ENCODE measurements at places on chromosomes 12 and 14. TPM values are rescaled to one million over a fixed set of nuclear protein-coding genes. Genes with fewer than 3 reads are reported as not detected.

GRCh38 chr12:96471368-96472050, 17.9 kb upstream of the CFAP54 start:
- DNase-seq: no peak

DNA sequence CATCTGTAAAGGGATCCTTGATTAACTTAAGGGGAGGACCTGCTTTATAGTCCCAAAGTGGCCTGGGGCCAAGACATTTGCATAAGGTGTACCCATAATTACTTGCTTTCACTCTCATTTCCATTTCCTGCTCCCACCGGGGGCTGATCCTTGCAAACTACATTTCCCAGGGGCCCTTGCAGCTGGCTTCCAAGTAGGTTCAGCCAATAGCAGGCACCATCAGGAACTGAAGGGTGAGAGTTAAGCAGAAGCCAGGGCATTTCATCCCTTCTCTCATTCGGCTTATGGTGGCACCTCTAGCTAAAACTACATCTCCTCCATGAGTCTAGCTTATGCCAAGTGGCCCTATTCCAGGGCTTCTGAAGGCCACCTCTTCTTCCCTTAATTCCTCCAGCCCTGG, 88.8 kb downstream of the CCDC60 start:
- DNase-seq: no peak

- DNase-seq: no peak
These were observed 88.1 kb upstream of the PTPRR start for GRCh38 chr12:71008616-71009015.

- no peak for DNase-seq
These were observed 57.1 kb downstream of the CCDC60 start for GRCh38 chr12:119391673-119392072.

GRCh38 chr12:91622981-91623380, 440.4 kb upstream of the DCN start:
- DNase-seq: no peak

VDR gene
- 3.1 TPM for polyA plus RNA-seq

TRPV4 gene
- polyA plus RNA-seq: 14.8 TPM

All from renal cortex interstitium (tissue), 15 donors.